ENCODE measurements at places on chromosomes 5 and 9.

DNA sequence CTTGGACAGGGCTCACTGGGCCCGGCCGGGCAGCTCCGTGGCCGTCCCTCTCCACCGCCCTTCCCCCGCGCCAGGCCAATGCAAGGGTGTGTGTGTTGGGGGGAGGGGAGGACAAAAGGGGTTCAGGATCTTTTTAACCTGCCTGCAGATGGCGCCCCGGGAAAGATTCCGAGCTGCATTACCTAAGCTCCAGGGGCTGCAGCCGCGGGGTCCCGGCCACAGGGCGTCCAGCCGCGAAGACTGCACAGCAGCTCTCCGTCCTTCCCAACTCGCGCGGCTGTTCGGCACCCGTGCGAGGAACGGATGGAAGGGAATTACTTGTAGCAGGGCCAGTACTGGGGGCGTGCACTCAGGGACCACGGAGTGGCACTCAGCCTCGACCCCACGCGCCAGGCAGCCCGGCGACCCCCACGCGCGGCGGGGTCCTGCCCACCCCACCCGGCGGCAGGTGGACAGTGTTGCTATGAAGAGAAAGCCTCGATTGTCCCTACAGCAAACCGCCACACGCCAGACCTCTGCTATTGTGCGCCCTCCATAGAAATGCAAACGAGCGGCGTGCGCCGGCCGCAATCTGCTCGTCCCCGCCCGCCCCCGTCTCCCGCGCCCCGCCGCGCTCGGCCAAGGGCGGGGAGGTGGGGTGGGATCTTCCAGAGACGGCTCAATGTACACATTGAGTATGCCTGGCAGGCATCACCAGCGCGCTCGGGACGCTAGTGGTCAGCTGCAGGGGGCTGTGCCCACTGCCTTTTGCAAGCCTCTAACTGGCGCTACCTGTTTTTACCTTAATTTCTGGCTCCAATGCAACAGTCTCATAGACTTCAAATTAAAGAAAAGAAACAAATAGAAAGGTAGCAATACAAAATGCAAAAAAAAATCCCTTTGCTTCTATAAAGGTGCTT lies 796 bp upstream of the GADD45G start:
- peak; percentile 76 for DNase-seq

GRCh38 chr5:57895766-57896165 lies 413.2 kb upstream of the ACTBL2 start:
- DNase-seq = no peak

DNA sequence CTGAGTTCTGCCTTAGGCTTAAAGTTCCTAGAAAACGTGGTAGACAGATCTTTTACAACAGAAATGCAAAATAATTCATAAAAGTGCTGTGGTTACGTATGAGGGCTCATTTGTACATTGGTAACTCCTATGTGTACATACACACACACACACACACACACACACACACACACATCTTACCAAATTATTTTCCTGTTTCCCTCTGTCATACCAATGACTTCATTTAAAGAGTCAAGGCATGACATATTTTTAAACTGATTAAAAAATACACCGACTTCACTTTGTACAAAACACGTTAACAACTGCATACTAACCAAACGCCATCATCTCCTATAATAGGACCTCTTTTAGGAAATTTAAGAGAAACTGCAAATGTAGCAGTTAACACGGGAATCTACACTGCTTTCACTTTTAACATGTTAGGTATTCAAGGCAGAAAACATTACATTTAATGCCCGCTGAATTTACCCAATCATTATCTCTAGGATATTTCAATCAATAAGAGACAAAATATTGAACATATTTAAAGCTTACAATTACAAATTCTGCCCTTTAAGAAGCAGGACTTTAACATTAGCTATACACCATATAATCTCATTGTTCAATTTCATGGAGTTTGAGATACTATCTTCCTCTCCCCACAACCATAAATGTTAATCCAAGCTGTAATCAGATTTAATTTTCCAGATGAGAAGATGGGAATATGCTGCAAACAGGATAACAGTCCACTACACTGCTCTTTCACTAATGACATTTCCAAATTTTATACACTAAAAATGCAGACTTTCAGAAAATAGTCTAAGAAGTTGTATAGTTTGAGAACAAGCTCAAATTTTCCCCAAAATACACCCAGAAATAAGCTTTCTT lies 133.1 kb downstream of the DENND1A start:
- no peak for DNase-seq

DNA sequence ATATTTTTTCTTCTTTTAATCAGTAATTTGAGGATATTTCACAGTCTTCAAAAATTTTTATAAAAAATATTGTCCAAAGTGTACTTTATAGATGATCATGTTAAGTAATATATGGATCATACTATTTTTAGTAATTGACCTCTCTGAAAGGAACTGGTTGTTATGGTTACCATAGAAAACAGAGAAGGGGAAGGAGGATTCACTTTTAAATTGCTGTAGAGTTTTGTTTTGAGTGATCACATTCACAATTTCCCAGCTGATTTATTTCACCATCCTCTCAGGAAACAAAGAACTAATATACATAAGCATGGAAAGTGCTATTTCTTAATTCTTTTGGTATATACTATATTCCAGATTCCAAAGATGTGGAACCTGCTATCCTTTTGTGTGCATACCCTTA lies 56.5 kb upstream of the NREP start:
- no peak for DNase-seq

GRCh38 chr9:6055216-6055615 lies 39.8 kb upstream of the RANBP6 start:
- no peak for DNase-seq

DNA sequence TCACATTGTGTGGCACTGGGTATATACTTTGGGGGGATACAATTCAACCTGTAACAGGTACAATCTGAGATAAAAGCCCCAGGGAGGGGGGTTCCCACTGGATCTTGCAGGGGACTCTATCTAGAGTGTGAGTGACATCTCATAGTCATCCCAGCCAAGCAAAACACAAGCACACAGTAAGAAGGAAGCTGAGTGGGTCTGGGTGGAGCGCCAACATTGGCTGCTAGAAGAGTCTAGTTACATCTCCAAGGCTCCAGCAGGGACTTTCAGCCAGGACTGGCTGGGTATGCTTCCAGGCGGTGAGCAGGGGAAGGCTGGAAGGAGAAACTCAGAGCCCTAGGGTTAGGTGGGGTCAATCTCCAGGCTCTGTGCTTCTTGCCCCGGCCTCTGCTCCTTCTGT lies 53.0 kb downstream of the IL31RA start:
- DNase-seq = peak; percentile 18

GRCh38 chr5:96146675-96147074 lies 185.0 kb upstream of the ELL2 start:
- DNase-seq = no peak

DNA sequence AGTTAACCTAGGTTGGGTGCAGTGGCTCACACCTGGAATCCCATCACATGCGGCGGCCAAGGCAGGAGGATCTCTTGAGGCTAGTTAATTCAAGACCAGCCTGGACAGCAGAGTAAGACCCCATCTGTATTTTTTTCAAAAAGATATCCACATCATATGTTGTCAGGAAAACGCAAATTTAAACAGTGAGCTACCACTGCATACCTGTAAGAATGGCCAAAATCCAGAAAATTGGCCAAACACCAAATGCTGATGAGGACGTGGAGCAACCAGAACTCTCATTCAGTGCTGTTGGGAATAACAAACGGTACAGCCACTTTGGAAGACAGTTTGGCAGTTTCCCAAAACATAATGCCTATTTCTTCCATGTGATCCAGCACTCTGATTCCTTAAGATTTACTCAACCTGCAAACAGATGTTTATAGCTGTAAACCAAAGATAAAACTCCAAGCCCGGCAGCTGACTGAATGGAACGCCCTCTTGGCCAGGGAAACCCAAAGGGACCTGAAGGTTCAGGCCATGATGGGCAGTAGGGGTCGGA lies 12.4 kb downstream of the CEL start:
- no peak for DNase-seq

DNA sequence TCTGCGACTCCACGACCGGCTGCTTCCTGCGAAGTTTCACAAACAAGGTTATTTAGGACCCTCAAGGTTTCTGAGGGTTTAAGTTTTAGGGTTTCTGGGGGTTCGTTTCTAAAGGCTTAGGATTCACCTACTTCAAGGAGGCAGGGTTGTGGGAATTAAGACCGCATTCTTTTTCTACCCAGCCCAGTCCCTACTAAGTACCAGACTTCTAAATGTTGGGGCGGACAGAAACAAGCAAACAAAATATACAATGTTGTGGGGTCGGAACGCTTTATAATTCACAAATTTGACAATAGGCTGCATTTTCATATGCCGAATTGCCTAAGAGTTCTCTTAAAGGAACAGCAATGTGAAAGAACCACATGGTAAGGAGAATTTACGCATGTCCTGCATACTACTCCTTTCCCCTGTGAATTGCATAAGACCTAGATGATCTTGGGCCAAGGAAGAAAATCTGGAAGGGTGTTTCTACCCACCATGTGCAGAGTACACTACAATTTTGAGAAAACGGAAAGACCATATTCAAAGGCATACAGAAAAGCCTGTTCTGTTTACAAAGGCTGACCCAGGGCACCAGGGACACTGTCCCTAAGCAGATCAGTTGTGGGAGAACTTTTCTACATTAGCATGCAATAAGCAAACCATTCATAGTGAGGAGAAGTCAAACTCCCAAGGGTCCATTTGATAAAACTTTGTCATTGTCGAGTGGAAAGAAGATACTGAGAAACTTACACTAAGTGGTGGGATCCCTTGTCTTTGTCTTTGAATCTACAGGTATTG lies 457.3 kb downstream of the RAB3C start:
- DNase-seq = no peak

Data from C1 segment of cervical spinal cord (tissue), 14 donors.